ENCODE measurements at places on chromosomes 3 and 15.

DNA sequence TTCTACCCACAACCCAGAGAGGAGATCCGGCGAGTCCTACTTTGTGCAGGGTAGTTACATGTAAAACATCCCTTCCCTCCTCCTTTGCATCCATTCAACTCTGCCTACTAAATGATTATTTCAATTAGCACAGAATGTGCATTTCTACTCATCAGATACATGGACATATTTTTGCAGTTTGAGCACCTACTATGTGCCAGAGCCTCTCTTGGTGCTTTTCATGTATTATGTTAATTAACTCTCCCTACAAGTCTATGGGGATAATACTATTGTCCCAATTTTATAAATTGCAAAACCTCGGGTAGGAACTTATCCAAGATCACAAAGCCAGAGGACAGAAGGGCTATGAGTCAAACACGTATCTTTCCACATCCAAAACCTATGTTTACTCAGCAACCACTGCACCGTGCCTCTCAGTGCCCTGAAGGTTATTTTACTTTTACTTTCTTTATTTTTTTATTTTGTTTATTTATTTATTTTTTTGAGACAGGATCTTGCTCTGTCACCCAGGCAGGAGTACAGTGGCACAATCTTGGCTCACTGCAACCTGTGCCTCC is 432.8 kb downstream of the MAGI1 start:
- no peak for DNase-seq

DNA sequence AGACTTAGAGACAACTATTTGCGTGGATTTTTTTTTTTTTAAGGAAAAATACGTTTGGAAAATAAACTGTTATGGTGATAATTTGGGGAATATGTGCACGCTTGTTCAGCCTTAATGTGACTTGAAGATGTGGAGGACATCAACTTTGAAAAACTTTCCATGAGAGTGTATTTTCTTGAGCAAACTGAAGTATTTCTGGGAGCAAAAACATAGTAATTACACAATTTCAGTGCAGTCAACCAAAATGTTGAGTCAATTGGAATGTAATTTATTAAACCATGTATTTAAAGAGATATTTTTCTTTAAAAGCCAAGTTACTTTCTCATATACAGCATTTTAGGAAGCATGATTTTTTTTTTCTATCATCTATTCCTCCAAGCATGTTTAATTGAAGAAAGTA is 80.3 kb upstream of the FLNB start:
- no peak for DNase-seq

DNA sequence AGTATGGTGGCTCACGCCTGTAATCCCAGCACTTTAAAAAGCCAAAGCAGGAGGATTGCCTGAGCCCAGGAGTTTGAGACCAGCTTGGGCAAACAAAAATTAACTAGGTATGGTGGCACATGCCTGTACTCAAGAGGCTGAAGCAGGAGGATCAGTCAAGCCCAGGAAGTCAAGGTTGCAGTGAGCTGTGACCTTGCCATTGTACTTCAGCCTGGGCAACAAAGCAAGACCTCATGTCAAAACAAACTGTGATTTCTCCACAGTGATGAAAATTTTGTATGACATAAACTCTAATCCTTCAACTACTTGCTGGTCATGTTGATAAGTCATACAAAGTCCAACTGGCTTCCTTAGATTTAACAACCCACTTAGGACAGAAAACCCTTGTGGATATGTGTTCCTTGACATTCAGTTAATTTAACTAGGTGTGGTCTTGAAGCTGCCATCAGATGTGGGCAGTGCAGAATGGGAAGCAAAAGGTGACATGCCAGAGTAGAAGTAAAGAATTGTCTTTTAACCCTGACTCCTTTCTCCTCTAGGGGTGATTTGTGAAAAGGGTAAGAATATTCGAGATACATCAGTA is 263.3 kb downstream of the PTPRG start:
- DNase-seq, result no peak

- no peak for DNase-seq
Measured at GRCh38 chr3:6985848-6986247, 124.9 kb downstream of the GRM7 start.

DNA sequence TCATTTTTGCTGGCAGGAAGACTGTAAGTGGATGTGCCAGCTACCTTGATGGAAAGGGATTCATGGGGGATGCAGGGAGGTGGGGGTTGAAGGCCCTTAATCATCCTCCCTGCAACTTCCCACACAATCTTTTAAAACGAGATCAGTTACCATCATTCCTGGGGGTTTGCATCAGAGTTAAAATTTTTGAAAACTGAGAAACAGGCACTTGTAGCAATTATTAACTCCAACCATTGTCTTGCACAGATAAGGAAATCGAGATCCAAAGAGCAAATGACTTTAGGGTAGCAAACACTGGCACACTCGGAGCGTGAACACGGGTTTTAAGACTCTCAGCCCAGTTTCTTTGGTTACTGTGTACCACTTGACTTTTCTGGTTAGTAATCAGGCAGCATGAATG is 41.9 kb downstream of the GPD1L start:
- DNase-seq, result no peak

DNA sequence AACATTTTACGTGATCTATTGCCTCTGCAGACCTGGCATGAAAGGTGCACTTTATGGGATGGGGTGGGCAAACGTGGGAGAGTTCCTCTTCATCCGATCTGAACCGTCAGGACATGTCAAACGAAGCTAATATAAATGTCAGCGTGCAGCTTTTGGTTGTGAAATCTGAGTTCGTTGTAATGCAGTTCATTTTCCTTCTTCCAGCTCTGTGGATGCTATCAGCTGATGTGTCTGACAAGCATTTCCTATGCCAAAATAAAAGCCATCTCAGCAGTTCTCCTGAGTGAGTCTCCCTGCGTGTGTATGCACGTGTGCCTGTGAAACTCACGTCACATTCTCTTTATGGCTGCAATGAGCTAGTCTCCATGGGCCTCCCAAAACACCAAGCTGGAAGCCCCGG is 512.3 kb downstream of the MCTP2 start:
- DNase-seq, result no peak

- DNase-seq, result no peak
Measured at GRCh38 chr15:39869858-39870515, 50.1 kb downstream of the GPR176 start.

- no peak for DNase-seq
Measured at GRCh38 chr15:63318344-63318743, 40.9 kb downstream of the APH1B start.

GRCh38 chr3:183555541-183556081 is at the start of gene KLHL6:
Gene KLHL6, minus strand, starts transcription at chr3:183555706. Its CDS starts 53 bp downstream, at chr3:183555653.
- peak; percentile 48 for DNase-seq

GRCh38 chr3:112041321-112041720 is 6.8 kb downstream of the TMPRSS7 start:
- no peak for DNase-seq

DNA sequence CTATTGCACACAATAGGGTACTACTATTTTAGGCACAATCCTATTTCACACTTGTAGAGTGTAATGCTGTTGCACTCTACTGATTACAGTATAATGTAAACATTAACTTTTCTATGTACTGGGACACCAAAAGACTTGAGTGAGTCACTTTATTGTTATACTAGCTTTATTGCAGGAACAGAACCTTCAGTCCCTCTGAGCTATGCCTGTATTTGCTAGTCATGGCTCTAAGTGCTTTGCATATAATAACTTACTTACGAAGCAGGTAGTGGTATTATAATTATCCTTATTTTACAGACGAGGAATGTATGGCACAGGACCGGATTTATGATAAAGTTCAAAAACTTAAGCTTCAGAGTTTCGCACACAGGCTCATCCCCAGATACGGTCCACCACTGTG is 106.6 kb upstream of the SLC6A6 start:
- DNase-seq, result no peak

DNA sequence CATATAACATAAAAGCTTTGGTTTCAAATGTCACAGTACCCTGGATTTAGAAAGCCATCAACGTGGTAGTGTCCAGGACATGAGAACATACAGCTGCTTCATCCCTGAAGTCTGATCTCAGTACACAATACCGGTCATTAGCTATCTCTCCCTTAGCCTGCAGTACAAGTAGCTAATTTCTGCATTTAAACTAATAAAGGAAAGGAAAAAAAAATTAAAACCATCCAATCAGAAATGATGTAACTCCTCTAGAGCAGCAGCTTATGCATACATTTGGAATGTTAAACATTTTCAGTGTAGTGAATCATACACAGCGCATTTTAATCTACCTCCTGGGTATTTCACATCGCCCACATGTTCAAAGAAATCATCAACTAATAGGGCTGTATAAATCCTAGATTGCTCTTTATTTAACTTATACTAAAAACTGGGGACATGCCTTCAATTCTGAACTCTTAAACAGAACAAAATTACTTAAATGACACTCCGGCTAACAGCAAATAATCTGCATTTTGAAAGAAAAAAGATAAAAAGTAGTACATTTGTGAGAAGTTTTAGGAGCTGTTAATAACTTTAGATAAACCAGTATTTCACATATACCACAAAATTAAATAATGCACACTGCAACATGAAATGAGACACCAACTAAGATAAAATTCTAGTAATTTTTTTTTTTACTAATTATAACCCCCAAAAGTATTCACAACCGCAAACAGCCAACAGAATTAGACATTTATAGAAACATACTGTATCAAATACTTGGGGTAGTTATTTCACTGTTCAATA is 3.7 kb downstream of the IGF2BP2 start:
- no peak for DNase-seq

- DNase-seq, result no peak
Measured at GRCh38 chr15:84604826-84605553, 4.2 kb downstream of the ZSCAN2 start.

GRCh38 chr3:18443665-18444594 is 18.8 kb upstream of the SATB1 start:
- DNase-seq, result peak; percentile 18

DNA sequence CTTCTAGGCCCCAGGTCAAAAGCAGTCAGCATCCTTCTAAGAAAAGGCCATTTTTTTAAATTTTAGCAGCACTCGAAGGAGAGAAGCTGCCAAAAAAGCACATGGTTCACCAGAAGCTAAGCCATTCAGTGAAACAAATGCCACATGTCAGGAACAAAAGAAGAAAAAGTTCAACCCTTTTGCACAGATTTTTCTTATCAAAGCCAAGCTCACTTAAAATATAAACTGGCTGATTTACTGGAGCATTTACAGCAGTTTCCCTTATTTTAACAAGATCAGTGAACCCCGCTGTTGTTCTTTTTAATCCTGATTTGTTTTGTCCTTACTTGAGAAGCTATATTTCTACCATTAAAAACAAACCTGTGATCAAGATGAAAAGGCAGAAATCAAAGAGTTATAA is 46.5 kb upstream of the SYNPR start:
- DNase-seq, result no peak

DNA sequence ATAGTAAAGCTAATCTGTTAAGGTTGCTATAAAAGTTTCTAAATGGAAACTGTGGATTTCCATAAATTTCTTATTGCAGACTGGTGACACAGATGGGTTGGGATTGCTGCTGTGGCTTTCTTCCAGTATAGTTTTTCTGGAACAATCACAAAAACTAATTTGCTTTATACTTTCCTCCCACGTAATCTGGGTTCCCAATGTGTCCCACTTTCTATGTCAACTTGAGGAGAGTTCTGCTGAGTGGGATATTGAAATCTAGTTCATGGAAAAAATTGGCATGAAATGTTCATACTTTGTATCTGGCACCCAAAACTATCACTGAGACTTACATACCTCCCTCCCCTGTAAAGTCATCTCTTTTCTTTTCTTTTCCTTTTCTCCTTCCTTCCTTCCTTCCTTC is 126.8 kb downstream of the TGFBR2 start:
- no peak for DNase-seq

DNA sequence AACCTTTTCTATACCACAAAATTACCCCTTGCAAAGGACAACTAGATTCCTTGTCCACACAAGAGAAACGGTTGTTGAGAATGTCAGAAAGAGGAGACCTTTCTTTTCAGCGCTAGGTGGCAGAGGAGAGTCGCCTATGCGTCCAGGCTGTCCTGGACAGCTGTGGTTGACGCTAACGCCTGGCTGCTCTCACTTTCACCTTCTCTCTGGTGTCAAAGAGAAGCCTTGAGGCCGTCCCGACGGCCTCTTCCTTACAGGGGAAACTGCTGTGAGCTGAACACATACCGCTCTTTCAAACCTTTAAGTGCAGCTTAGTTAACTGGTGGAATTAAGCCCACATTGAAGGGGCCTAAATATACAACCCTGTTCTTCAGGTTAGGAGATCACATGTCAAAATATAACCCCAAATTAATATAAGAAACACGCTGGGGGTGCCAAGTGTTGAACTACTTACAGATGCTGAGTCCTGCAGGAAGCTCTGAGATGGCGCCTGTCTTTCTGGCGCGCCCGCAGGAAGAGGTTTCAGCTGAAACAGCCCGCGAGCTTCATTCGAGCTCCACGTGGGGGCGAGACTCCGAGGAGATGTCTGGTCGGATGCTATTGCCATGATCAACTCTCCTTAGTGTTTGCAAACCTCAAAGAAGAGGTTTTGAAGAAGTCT is 26.1 kb upstream of the KBTBD8 start:
- DNase-seq, result peak; percentile 21

- DNase-seq, result no peak
Measured at GRCh38 chr3:40969341-40969740, 230.0 kb upstream of the CTNNB1 start.

- DNase-seq, result no peak
Measured at GRCh38 chr3:55675478-55675877, 188.4 kb upstream of the WNT5A start.

- DNase-seq, result no peak
Measured at GRCh38 chr3:179560791-179561190, 1.9 kb upstream of the ACTL6A start.

GRCh38 chr3:56811546-56812202 is 9.9 kb upstream of the ARHGEF3 start:
- DNase-seq, result no peak

- no peak for DNase-seq
Measured at GRCh38 chr3:118587037-118587741, 447.5 kb downstream of the IGSF11 start.

DNA sequence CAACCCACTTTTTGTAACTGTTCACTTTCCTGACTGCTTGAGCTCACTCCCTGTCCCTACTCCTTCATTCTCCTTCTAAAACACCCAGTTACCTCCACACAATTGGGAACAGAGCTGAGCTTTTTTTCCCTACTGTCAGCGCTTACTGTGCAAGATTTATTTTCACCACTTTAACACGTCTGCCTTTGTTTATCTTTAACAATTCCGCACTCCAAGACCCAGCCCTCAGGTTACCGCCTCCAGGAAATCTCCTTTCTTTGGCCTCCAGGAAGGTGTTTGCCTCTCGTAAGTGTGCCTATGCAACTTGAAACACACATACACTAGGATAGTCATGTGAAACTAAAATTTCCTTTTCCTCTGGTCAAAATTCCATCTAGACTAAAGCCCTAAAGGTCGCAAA is 271.9 kb upstream of the TPRG1 start:
- DNase-seq, result no peak

DNA sequence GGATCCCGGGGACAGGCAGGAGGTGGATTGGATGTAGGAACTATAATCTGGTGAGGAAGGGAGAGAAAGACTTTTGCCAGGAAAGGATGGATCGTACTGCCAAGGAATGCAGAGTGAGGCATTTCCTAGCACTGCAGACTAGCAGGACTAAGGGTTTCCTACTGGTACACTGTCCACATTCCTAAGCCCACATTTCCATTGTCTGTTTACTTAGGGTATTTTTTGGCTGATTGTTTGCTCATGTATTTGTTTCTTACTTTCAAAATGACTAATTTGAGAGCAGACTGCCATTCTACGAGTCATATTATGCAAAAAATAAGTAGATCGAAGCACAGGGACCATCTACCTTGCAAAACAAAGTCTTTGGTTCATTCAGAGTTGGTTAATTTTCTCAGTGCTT is 1029.5 kb upstream of the NR2F2 start:
- no peak for DNase-seq

- DNase-seq, result no peak
Measured at GRCh38 chr3:187946163-187946691, 201.0 kb upstream of the BCL6 start.

All from stimulated activated CD4-positive, alpha-beta T cell treated with anti-CD3 and anti-CD28 coated beads, Interleukin-15, amount 100 ng/mL, for 1 hour (primary cell).